ENCODE measurements at places on chromosomes 4 and X.

- no peak for DNase-seq
Measured at GRCh38 chrX:105845631-105846030, 23.3 kb downstream of the NRK start.

- DNase-seq, result no peak
Measured at GRCh38 chr4:157220371-157220881, at the start of gene GRIA2. Gene GRIA2, plus strand, starts transcription at chr4:157220728. Its CDS starts 315 bp downstream, at chr4:157221043.

- peak; percentile 31 for DNase-seq
Measured at GRCh38 chr4:1061760-1062159, 50.3 kb downstream of the FGFRL1 start.

DNA sequence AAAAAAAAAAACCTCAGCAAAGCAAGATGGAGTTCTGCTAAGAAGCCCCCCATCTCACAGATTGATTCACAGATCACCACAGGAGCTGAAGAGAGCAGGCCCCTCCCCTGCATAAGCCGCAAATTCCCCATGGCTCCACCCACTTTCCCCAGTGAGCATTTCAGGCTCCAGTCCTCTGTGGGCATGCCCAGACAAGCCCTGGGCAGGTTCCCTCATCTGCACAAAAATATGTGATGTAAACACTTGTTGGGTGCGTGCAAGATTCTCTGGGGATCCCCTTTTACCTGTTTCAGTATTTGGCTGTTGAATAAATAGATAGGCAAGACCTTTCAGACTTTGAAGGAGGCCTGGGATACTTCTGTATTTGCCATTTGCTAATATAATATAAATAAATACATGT, 514.3 kb downstream of the PCDH7 start:
- no peak for DNase-seq

- no peak for DNase-seq
Measured at GRCh38 chrX:11781133-11781532, 23.1 kb downstream of the MSL3 start.

- DNase-seq, result no peak
Measured at GRCh38 chr4:124464836-124465235, 247.7 kb downstream of the ANKRD50 start.

DNA sequence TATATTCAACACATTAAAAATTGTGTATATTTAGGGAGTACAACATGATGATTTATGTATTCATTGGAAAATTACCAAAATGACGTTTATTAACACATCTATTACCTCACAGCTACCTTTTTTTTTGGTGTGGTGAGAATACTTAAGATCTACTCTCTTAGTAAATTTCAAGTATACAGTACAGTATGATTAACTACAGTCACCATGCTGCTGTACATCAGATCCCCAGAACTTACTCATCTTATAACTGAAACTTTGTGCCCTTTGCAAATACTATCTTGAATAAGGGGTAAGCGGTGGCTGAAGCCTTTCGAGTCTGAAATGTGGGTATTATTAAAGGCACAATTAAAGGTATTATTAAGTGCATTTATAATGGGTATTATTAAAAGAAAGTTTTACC, 976 bp downstream of the PHKA1 start:
- DNase-seq, result no peak

DNA sequence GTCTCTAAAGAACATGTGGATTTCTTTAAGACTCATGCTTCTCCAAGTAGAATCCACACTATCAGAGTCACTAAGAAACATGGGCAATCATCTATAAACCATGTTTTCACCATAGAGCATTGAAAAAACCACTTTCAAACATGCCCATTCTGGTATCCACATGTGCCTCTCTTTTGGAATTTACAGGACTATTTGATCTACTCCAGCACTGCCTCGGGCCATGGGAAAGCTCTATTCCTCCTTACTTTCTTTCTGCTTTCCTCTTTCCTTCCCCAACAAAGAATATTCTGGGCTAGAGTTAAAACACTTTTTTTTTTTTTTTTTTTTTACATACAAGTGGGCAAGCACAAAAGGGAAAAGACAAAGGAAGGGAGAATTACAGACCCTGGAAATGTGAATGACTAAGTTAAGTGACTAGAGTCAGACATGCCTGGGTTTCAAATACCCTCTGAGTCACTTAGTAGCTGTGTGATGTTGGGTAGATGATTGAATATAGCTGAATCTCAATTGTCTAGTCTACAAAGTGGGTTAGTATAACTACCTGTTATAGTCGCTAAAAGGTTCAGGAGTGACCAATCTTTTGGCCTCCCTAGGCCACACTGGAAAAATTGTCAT, 847.7 kb upstream of the INTU start:
- no peak for DNase-seq

DNA sequence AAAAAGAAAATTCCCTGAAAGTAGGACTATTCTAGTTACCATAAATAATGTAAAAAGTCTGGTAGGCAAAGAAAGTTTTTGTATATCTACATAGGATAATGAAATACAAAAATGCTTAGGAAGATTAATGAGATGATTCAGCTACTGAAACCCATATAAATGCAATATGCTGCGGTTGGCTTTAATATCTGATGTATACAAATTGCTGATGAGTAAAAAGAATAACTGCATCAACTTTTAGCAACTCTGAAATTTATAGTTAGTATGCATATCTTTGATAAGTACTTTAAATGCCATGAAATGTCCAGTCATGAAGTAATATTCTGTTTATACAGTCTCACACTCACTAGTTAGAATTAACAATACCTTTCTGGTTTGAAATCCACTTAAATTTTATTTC, 404.8 kb downstream of the TLL1 start:
- no peak for DNase-seq

DNA sequence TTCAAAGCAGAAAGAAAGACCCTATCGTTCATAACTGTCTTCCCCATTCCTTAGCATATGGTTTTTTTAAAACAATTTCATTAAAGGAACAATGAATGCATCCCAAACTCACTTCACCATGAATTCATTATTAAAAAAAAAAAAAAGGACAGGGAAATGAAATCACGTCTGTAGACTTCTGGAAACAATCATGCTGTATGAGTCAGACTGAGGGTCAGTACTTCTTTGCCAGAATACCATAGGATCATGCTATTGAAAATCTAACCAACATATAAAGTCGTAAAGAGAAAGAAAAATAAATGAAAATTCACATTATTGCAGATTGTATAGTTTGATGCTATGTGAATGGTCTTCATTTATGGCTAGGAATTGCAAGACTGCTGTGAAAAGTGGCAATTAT, 144.4 kb downstream of the PCDH18 start:
- no peak for DNase-seq

- no peak for DNase-seq
Measured at GRCh38 chrX:110259117-110259516, 58.8 kb downstream of the AMMECR1 start.

- DNase-seq, result no peak
Measured at GRCh38 chr4:61714387-61714911, 514.3 kb downstream of the ADGRL3 start.

DNA sequence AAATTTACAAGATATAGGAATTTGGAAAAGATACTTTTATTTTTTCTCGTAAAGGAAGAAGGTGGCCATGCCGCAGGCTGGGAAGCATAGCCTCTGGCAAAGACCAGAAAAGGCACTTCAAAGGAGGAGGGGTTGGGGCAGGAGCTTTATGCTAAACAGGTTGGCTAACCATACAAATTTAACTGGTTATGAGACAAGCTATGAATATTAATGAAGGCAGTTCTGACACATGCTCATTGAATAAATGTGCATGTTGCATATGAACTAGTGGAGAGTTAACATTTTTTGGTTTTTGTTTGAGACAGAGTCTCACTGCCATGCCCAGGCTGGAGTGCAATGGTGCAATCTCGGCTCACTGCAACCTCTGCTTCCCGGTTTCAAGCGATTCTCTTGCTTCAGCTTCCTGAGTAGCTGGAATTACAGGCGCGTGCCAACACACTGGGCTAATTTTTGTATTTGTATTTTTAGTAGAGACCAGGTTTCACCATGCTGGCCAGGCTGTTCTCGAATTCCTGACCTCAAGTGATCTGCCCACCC, 36.5 kb downstream of the GALNTL6 start:
- no peak for DNase-seq

DNA sequence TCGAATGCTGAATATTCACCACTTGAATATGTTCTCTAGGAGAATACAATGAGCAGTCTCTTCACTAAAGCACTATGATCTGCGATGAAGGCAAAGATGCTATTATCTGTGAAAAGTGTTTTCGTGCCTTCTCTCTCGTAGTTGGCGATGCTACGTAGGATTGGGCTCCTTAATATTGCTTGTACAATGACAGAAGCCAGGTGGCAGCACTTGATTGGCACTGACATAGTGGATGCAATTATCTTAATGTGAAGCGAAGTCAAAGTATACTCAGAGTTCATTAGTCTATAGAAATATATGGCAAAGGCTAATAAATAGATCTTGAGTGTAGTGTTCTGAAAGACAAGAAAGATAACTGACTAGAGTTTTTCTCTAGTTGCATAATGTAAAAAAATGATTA, 1135.7 kb upstream of the AGA start:
- DNase-seq, result no peak

DNA sequence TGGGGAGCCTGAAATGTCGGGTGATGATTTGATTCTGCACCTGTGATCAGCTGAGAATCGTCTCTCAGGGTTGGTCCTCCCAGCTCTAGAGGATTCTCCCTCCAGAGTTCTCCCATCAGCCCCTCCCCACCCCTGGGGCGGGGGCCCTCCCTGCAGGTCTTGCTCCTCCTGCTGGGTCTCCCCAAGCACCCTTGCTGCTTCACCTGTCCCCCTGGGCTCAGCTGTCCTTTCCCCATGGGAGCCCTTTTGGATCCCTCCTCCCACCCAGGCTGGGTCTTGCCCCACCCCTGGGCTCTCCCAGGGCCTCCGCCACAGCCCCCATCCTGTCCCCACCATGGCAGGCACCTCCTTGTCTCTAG, 22.2 kb downstream of the PSAPL1 start:
- DNase-seq, result peak; percentile 51

- DNase-seq, result no peak
Measured at GRCh38 chrX:39728025-39728424, 369.7 kb downstream of the BCOR start.

- DNase-seq, result no peak
Measured at GRCh38 chrX:8927066-8927635, 106.8 kb downstream of the FAM9B start.

DNA sequence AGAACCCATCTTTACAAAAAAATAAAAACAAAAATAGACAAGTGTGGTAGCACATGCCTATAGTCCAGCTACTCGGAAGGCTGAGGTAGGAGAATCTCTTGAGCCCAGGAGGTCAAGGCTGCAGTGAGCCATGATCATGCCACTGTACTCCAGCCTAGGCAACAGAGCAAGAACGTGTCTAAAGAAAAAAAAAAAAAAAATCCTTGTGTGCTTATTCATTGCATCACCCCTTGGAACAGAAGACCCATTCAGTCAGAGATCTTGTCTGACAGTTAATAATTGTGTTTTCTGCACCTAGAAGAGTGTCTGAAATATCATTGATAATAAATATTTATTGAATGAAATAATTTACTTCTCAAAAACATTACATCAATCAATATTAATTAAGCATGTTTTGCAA, 97.4 kb upstream of the TBL1X start:
- no peak for DNase-seq

- DNase-seq, result no peak
Measured at GRCh38 chrX:35380808-35381700, 417.1 kb upstream of the MAGEB16 start.

DNA sequence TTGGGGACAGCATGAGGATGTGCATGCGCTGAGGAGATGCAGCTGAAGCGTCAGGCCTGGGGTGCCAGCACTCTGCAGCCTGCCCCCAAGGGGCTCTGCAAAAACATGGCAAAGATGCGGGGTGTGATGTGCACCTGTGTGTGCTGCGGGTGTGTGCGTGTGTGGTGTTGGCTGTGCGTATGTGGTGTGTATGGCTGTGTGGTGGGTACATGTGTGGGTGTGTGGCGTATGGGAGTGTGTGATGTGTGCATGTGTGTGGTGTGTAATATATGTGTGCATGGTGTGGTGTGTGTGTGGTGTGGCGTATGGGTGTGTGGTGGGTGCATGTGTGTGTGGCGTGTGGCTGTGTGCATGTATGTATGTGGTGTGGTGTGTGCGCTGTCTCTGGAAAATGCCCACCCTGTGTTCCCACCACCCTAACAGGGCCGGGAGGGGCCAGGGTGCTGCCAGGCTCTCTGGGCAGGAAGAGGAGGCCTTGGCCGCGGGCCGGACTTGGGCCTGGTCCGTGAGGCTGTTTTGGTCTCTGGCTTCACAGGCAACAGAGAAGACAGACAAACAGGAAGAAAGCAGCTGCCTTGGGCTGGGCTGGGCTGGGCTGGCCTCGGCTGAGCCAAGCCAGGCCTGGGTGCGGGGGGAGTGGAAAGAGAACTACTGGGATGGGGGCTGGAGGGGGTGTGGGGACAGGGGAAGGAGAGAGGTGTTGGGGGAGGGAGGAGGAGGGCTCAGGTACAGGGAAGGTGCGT, 1.1 kb upstream of the AVPR2 start:
- no peak for DNase-seq

DNA sequence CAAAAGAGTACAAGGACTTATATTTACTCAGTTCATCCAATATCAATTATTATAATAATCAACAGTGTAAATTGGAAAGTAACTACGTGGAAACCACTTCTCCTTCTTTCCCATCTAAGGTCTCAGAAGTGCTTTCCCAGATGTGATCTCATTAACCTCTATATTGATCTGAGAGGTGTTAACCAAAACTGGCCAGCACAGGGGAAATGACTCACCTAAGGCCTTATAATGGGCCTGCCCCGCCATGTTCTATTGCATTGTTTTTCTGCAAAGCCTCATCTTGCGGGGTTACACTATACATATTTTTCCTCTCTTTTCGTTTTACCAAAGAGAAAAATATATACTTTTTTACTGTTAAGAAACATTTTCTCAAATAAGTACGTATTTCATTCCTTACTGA, 20.5 kb downstream of the RAB40A start:
- DNase-seq, result no peak

- no peak for DNase-seq
Measured at GRCh38 chrX:133897593-133898163, 87.7 kb downstream of the GPC3 start.

- DNase-seq, result no peak
Measured at GRCh38 chrX:26845056-26845455, 618.1 kb downstream of the PPP4R3C start.

- no peak for DNase-seq
Measured at GRCh38 chr4:173490817-173491528, 39.1 kb downstream of the HAND2 start.

DNA sequence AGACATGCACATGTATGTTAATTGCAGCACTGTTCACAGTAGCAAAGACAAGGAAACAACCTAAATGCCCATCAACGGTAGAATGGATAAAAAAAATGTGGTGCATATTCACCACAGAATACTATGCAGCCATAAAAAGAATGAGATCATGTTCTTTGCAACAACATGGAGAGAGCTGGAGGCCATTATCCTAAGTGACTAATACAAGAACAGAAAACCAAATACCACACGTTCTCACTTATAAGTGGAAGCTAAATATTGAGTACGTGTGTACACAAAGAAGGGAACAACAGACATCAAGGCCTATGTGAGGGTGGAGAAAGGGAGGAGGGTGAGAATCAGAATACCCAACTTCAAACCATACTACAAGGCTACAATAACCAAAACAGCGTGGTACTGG, 17.4 kb upstream of the LNX1 start:
- DNase-seq, result no peak

DNA sequence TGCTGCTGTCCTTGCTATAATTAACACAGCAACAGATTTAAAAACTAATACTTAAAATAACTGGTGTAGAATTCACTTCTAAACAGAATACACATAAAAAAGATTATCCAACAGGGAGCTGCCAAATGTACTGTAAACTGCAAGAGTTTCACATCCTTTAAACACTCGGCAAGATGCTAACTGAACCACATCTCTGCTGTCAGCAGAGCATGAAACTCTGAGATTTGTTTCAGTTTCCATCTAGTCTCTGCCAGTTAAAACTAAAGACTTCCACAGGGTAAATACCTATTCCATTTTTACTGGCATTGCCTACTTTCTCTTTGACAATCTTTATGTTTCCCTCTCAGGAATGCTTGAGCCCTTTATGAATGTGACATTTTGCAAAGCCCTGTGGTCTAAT, 127.7 kb downstream of the SLC7A11 start:
- DNase-seq, result no peak

All from suprapubic skin (tissue), 4 donors.